ENCODE measurements at places on chromosomes 1 and 21. TPM values are rescaled to one million over a fixed set of nuclear protein-coding genes. Genes with fewer than 3 reads are reported as not detected.

DNA sequence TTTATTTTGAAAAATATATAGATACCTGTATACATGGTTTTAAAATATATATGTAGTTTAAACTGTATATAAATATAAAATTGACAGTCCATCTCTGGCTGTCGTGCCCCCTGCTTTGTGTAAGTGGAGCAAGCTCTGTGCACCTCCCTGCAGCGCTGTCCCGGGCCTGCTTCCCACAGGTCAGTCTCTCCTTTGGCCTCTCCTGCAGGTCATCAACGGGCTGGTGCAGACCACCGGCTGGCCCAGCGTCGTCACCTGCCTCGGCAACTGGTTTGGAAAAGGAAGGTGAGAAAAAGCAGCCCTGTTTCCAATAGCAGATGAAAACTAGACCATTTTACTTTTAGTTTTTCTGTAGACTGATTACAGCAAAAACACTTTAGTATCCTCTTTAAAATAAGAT is 28.5 kb downstream of the SLC37A1 start:
- no peak overlapping the region for H3K27ac ChIP-seq
- H3K27me3 ChIP-seq = no peaks in the 10 kb centered on the region
- H3K4me3 ChIP-seq = no peak overlapping the region
- DNase-seq = no peak
- H3K4me1 ChIP-seq = no peaks in the 10 kb centered on the region

- H3K4me1 ChIP-seq = no peaks in the 10 kb centered on the region
- no peak overlapping the region for H3K4me3 ChIP-seq
- no peaks in the 10 kb centered on the region for H3K27me3 ChIP-seq
- DNase-seq = no peak
- H3K27ac ChIP-seq = no peak overlapping the region
These were observed 6.1 kb upstream of the PTBP2 start for GRCh38 chr1:96715482-96715881.

DNA sequence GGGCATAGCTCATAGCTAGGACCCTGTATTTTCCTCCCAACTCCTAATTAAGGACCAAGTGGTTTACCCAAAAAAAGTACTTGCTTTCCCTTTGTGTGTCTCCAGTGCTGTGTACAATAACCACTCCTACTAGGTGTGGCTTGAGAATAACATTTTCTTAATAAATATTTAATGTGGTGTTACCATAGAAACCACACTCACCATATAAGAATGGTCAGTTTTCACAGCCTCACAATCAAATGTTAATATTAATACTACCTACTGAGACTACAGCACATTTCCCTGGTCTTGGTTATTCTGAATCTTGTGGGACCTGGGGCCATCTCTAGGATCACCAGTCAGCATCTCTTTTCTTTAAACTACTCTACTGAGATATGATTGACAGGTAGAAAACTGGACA is 83.5 kb upstream of the BCAR3 start:
- H3K27ac ChIP-seq = no peak overlapping the region
- H3K4me1 ChIP-seq = no peaks in the 10 kb centered on the region
- H3K4me3 ChIP-seq = no peak overlapping the region

DNA sequence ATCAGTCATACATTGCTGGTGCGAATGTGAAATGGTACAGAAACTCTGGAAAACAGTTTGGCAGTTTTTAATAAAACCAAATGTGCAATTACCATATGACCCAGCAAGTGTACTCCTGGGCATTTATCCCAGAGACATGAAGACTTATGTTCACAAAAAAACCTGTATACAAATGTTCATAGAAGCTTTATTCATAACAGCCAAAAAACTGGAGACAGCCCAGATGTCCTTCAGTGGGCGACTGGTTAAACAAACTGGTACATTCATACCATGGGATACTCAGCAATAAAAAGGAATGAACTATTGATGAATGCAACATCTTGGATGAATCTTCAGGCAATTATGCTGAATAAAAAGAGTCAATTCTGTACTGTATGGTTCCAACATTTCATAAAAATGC is 97.8 kb downstream of the DTL start:
- no peaks in the 10 kb centered on the region for H3K36me3 ChIP-seq
- H3K4me1 ChIP-seq = no peaks in the 10 kb centered on the region
- H3K27me3 ChIP-seq = no peaks in the 10 kb centered on the region
- H3K27ac ChIP-seq = no peak overlapping the region

GRCh38 chr1:245751116-245751515 is 596.3 kb downstream of the KIF26B start:
- peaks cover 3% of the 10 kb centered on the region for H3K36me3 ChIP-seq
- H3K4me3 ChIP-seq = no peak overlapping the region
- H3K27ac ChIP-seq = no peak overlapping the region
- H3K27me3 ChIP-seq = no peaks in the 10 kb centered on the region

DNA sequence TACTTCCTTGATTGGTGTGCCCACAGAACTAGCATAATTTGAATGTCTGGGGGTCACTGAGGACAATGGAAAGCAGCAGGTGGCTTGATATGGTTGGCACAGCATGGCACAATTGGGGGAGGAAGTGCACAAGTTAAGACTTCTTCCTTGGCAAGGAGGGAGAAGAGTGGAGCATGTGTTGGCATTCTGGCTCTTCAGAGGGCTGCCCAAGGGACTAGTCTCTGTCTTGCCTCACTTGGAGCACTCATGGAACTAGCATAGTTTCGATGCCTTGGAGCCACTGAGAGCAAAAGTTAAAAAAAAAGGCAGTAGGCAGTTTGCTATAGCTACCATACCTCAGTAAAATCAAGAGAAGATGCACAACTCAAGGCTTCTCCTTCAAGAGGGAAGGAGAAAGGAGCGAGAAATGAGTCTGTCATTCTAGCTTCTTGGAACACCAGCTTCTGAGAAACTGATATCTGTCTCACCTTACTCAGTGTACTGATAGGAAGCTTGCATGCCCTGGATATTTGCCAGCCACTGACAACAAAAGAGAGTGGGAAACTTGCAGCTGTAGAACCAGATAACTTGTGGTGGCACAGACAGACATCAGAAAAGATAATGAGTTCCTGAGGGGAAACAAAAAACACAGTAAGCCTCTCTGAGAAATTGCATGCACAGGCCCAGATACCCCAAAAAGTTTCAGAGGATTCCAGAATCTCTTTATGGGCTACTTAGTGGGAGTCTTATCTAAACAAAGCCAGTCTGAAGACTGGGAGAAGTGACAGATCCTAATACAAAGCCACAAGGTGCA is 207.5 kb upstream of the SAMSN1 start:
- no peak overlapping the region for H3K4me3 ChIP-seq
- no peaks in the 10 kb centered on the region for H3K4me1 ChIP-seq
- no peak overlapping the region for H3K27ac ChIP-seq

- no peak overlapping the region for H3K4me3 ChIP-seq
- no peak overlapping the region for H3K27ac ChIP-seq
- no peaks in the 10 kb centered on the region for H3K27me3 ChIP-seq
- H3K4me1 ChIP-seq = no peaks in the 10 kb centered on the region
These were observed 11.4 kb upstream of the ATP13A2 start for GRCh38 chr1:17023102-17023501.

DNA sequence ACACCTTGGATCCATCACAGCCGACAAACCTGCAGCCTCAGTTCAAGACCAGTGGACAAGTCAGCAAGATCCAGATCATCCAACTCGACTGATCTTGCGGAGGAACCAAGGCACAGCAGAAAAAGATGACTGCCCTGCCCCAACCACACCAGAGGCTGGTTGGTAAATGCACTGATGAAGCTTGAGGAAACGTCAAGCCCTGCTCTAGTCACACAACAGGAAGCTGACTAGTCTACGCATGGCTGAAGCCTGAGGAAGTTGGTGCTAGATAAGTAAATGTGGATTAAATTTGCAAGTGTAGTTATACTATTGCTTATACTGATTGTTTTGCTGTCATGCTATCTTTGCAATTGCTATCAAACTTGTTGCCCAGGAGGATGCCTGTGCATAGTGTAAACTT is 89.0 kb downstream of the LIPI start:
- H3K27me3 ChIP-seq = no peaks in the 10 kb centered on the region
- no peaks in the 10 kb centered on the region for H3K4me1 ChIP-seq
- DNase-seq = no peak
- no peak overlapping the region for H3K27ac ChIP-seq
- H3K4me3 ChIP-seq = no peak overlapping the region
- no peaks in the 10 kb centered on the region for H3K36me3 ChIP-seq

GRCh38 chr1:29836651-29837646 is 600.6 kb downstream of the PTPRU start:
- H3K4me3 ChIP-seq = no peak overlapping the region
- no peaks in the 10 kb centered on the region for H3K27me3 ChIP-seq
- DNase-seq = no peak
- no peak overlapping the region for H3K27ac ChIP-seq
- H3K4me1 ChIP-seq = no peaks in the 10 kb centered on the region

DNA sequence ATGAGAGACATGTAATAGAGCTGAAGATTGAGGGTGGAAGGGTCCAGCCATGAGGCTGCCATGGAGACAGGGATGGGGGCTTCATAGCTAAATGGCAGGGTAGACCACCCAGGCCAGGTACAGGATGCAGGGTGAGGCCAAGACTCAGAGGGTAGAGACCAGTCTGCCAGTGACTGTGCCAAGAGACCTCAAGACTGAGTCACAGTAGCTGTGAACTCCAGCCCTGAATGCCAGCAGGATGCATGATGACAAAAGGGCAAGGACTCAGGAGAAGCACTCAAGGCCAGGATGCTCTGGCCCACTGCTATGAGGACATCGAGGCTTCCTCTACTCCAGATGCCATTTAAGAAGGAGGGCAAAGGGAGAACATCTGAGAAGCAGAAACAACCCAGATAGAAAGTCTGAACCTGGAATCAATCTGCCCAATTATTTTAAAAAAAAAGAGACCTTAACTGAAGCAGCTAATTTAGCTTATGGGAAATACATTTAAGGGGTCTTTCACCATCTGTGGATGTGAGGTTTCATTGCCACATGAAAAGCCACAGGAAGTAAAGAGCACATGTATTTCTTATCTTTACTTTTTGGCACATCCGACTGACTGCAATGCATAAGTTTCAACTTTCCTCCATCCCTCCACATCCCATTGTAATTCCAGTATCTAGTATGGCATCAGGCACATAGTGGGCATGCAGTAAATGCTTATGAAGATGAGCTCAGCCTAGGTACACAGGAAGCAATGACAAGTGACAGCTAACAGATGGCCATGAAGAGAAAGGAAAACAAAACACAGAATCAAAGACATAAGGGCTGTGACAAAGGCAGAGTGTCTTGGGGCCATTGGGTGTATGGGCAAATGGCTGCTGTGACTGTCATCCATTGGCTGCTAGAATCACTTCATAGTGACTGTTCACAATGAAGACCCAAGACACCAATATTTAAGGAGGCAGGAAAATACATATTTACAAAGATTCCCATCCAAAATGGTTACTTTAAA is 40.2 kb downstream of the SUSD4 start:
- H3K36me3 ChIP-seq = no peaks in the 10 kb centered on the region
- DNase-seq = no peak
- H3K27ac ChIP-seq = no peak overlapping the region
- no peak overlapping the region for H3K4me3 ChIP-seq

- no peaks in the 10 kb centered on the region for H3K27me3 ChIP-seq
- no peak overlapping the region for H3K4me3 ChIP-seq
- H3K27ac ChIP-seq = peak overlapping the region; percentile 93
- no peaks in the 10 kb centered on the region for H3K36me3 ChIP-seq
These were observed 16.5 kb downstream of the SLC27A3 start for GRCh38 chr1:153791648-153792253.

DNA sequence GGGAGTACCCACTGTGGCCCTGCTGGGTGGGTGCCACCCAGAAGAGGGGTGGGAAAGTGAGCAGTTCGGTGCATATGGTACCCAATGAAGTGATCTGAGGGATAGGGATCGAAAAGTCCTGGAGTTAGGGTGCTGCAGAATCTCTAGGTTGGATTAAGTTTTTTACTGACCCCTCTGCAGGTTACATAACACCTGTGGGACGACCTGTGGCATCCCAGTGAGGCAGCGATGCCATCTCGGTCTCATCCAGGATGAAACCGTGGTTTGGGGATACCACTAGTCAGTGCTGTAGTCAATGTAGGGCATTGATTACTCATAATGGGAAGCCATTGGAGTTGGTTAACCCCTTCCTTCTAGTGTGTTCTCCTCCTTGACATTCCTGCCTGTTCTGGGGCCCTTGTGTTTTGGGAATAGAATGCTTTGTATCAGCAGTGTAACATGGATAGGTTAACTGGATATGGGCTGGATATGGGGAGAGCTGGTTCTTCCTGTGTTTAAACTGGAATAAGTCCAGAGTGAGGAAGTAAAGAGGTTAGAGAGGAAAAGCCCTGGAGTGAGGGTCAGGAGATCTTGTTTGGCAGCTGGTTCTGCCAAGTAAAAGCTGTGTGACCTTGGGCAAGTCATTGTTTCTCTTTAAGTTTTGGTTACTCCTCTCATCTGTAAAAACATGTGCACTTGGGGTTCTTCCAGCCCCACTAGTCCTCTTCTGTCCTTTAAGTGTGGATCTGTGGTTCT is 42.8 kb upstream of the ATF3 start:
- DNase-seq = no peak
- peak overlapping the region; percentile 82 for H3K27ac ChIP-seq
- H3K27me3 ChIP-seq = no peaks in the 10 kb centered on the region

DNA sequence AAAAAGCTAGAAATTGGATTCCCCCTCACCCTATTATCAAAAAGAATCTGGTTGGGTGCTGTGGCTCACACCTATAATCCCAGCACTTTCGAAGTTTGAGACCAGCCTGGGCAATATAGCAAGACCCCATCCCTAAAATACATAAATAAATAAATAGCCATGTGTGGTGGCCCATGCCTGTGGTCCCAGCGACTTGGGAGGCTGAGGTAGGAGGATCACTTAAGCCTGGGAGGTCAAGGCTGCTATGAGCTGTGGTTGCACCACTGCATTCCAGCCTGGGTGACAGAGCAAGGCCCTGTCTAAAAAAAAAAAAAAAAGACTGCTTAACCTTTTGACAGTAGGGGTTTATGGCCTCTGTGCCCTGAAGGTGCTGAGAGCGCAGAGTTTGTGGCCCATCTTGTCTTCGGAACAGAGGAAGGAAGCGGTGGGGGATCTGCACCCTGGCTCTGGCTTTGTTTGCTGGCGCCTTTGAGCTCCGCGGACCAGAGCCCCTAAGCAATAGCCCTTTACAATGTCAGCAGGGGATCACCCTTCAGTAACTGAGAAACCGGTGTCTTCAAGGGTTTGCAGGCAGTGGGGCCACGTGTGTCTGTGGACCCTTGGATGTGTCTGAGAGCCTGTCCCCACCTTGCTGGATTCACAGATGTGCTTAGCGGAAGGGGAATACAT is 22.1 kb downstream of the SLC2A7 start:
- no peaks in the 10 kb centered on the region for H3K36me3 ChIP-seq
- H3K4me1 ChIP-seq = no peaks in the 10 kb centered on the region
- no peaks in the 10 kb centered on the region for H3K27me3 ChIP-seq
- no peak overlapping the region for H3K27ac ChIP-seq

GRCh38 chr1:211420389-211420788 is 71.6 kb downstream of the RD3 start:
- H3K4me3 ChIP-seq = no peak overlapping the region
- H3K36me3 ChIP-seq = no peaks in the 10 kb centered on the region
- no peaks in the 10 kb centered on the region for H3K27me3 ChIP-seq
- no peaks in the 10 kb centered on the region for H3K4me1 ChIP-seq

SHISAL2A gene
- total RNA-seq = 0.15 TPM

CLCA1 gene
- total RNA-seq = not detected

RASSF5 gene
- 17.0 TPM for total RNA-seq

CEP350 gene
- 95.0 TPM for total RNA-seq
